ENCODE measurements at places on chromosomes 2 and 18.

DNA sequence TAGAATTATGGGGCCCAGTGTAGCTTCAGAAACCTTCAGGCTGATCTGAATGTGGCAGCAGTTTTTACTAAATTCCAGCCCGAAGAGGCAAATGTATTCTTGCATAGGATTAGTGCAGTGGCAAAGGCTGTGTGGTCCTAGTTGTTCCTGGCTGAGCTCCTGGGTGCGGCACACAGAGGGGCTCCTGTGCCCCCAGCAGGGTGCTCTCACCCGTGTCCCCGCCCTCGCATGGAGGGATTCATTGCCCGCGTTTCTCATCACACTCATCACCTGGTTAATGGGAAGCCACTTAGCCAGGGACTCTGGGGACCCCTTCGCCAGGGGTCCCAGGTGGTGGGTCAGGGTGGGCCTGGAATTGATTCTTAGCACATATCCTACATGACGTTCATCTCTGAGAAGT, 3.9 kb downstream of the KCNG2 start:
- DNase-seq: no peak

DNA sequence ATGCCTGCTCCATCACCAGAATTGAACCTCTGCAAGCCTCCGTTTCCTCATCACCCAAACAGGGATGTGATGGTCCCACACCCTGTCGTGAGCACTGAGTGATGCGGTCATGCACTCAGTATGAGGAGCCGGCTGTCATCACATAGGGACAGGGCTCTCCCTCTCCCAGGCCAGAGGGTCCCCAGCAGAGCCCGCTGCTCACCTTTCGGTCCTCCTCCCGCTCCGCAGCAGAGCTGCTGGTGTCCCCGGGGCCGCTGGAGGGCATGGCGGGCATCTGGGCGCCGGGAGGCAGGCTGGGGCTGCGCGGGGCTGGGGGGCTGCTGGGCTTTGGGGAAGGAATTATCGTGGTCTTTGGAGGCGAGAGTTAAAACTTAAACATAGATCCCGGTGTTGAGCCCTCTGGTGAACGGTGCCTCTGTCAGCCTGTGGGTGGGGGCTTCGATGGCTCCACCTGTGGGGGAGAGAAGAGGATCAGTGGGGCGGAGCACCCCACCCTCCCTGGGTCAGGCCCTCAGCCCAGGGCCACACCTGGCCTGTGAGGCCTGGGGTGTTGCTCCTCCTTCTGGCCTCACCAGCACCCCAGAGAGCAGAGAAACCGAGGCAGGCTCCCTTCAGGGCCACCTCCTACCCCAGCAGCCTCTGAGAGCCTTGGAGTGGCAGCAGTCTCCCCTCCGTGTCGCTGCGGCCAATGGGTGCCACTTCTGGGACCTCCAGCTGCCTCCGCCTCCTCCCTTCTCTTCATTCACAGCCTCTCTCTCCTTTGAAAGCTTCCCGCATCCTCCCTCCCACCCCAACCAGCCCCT, 27.8 kb downstream of the DNMT3A start:
- no peak for DNase-seq

DNA sequence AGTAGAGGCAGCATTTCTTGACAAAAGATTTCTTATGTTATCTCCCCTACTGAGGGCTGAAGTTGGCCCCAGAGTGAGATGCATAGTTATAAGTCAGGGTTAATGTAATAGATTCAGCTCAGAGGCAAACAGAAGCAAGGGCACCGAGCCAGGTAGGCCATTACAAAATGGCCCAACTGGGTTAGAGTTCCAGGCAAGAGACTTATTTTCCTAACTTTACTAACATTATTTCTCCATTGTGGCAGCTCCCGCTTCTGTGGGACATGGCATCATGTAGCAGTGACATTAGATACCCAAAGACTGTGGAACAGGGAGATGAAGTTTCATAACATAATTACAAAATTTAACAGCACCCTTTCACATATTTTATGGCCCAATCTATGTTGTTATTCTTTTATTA, 27.1 kb downstream of the TSPYL6 start:
- no peak for DNase-seq

DNA sequence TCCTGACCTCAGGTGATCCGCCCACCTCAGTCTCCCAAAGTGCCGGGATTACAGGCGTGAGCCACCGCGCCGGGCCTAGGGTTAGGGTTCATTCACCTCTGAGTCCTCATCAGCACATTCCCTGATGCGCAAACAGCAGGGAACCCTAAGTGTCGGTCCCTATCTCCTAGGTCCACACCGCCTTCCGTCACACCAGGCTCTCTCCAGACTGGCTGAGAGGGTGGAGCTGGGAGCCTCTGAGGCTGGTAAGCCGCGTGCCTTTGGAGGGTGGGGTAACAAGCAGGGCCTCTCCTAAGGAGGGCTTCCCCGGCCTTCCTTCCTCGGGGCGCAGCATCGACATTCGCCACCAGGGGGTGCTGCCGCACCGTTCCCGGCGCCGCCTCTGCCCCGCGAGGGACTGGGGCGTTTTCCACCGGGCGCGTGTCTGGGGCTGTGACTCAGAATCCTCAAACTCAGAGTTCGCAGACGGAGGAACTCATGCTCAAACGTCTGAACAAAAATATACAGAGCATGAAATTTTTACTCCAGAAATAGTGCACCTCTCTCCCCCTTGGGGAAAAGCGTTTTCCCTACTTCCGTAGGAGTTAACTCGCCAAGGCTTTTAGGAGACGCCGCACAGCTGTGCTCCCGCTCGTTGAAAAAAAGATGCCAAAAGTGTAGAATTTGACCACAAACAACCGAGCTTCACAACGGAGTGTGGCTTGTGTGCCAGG, 63.9 kb upstream of the ASAP2 start:
- DNase-seq: peak; percentile 48

DNA sequence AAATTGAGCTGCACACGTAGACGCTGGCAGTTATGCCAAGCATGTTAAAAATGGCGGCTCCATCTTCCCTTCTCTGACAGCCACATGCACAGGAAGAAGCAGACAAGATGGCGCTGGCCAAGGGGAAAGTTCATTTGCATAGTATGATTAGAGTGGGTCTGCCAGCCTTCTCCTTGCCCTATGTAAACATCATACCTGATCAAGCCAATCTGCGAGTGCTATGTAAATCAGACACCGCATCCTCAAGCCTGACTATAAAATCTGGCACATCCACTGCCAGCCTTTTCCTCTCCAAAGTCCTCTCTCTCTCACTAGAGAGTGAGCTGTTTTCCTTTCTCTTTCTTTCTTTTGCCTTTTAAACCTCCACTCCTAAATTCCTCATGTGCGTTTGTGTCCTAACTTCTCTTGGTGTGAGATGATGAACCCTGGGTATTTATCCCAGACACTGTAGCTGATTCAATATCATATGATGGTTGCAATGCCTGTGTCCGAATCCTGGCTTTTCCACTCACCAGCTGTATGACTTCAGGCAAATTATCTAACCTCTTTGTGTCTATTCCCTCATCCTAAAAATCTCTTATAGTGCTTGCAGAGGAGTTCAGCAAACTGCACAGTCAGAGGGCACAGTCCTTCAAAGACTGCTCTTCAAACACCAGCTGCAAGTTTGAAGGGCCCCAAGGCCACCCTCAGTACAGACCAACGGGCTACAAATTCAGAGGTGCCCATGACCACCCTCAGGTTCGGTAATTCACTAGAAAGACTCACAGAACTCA, 39.3 kb upstream of the ITSN2 start:
- DNase-seq: no peak

GRCh38 chr18:10442551-10442971, 11.9 kb upstream of the APCDD1 start:
- no peak for DNase-seq

DNA sequence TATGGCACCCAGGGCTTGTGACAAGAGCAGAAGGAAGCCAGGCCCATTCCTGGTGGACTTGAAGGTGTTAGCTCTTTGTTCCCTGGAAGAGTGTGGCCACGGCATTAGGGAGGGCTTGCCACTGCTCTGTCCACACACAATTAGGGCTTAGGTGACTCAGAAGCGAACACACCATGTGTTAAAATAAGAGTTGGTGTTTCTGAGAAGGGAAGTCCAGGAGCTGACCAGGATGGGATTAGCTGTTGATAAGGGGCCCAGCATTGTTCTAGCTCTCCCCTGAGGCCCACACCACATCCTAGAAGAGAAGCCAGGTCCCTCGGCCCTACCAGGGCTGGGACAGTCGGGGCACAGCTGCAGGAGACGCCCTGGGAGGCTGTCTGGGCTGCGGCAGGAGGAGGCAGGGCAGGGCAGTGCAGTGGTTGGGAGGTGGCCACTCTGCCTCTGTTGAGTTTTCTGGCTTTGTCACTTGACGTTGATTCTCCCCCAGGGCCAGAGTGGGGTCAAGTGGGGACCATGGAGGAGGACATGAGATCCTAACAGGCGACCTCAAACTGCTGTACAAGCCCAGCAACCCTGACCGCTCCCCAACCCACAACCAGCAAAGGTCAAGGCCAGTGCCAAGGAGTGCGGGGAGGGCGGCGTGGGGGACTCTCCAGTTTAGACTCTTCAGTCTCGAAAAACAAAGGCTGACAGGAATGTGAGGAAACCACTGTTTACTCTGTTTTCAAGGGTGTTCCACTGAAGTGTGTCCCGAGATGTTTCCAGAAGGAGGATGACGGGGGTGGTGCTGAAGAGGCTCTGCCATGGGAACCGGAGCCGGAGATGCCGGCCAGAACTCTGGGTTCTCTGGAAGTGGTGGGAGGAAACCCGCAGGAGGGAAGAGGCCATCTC, 16.8 kb downstream of the GNLY start:
- DNase-seq: no peak

All from stimulated activated CD4-positive, alpha-beta T cell treated with anti-CD3 and anti-CD28 coated beads, Interleukin-1b, Interleukin-23, amount 100 ng/mL, for 1 hour (primary cell).